ENCODE measurements at places on chromosomes 12 and 14.

DNA sequence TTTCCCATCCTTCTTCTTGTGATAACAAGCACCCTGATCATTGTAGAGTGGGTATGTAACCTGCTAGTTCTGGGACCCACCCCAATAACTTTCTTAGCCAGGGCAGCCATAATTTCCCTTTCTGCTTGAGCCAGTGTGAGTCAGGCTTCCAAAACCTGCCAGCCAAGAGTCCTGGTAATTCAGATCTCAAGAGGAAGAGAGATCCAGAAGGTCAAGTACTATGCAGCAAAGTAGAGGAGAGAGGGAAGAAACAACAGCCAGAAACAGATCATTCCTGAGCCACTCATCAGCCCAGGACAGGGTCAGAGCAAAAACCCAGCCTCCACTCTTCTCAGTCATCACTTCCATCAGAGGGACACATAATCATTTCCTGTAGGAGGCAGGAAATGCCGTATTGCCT lies 182.0 kb downstream of the DICER1 start:
- no peak for DNase-seq

GRCh38 chr12:89173096-89173495 lies 179.2 kb downstream of the DUSP6 start:
- no peak for DNase-seq

- DNase-seq: no peak
Observed at GRCh38 chr12:92049403-92049802, 96.2 kb downstream of the BTG1 start.

DNA sequence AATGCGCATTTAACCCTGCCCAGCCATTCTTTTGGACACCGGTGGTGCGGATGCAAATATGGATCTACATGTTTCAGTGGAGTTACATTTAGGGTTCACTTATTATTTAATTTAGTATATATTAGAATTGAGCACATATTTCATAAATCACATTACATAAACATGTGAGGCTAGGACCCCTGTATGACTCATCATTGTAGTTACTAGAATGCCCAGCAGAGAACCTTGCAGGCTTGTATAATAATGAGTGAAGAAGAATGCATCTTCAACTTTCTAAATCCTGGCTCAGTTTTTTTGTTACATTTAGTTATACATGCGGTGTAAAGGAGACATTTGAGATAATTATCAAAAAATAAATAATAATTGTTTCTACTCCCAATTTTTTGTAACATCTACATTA lies 369.0 kb downstream of the ATP23 start:
- DNase-seq: no peak

DNA sequence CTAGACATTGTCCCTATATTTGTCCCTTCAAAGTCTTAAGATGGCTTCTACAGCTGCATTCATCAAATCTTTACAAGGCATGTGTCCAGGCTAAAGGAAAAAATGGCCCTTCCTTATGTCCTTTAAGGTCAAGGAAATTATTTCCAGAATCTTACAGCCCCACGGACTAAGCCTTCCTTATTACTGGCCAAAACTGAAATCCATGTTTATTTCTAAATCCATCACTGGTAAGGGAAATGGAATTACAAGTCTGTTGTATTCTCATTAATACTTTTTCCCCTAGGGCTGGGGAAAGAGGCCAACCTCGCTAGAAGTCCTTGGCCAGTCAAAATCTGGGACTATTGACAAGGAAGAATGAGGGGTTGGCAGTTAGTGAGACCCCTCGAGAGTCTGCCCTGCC lies 252.5 kb downstream of the TMEM132C start:
- no peak for DNase-seq

DNA sequence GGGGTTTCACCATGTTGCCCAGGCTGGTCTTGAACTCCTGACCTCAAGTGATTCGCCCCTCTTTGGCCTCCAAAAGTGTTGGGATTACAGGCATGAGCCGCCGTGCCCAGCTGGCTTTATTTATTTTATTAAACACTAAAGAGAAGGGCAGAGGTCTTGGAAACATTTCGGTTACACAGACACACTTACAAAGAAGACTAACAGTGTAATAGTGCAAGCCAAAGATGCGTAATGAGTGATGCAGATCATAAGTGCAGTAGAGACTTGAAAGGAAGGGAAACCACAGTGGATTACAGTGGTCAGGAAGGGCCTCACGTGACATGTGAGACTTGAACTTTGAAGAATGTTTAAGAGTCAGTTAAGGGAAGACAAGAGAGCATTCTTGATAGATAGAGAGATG lies 33.9 kb upstream of the CDK17 start:
- peak; percentile 18 for DNase-seq

GRCh38 chr12:47111392-47111778 lies 31.6 kb upstream of the AMIGO2 start:
- no peak for DNase-seq

DNA sequence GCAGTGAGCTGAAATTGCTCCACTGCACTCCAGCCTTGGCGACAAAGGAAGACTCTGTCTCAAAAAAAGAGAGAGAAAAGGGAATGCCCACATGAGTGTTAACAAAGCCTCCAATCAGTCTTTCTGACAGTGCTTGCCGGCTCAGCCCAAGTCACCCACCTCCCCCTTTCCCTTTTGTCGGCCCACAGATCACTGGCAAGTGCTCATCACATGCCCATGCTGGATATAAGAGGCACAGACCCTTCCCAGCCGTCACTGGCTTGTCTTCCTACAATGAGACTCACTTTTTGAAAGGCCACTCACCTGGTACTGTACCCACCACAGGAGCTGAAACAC lies 70.8 kb downstream of the CCDC88C start:
- no peak for DNase-seq

DNA sequence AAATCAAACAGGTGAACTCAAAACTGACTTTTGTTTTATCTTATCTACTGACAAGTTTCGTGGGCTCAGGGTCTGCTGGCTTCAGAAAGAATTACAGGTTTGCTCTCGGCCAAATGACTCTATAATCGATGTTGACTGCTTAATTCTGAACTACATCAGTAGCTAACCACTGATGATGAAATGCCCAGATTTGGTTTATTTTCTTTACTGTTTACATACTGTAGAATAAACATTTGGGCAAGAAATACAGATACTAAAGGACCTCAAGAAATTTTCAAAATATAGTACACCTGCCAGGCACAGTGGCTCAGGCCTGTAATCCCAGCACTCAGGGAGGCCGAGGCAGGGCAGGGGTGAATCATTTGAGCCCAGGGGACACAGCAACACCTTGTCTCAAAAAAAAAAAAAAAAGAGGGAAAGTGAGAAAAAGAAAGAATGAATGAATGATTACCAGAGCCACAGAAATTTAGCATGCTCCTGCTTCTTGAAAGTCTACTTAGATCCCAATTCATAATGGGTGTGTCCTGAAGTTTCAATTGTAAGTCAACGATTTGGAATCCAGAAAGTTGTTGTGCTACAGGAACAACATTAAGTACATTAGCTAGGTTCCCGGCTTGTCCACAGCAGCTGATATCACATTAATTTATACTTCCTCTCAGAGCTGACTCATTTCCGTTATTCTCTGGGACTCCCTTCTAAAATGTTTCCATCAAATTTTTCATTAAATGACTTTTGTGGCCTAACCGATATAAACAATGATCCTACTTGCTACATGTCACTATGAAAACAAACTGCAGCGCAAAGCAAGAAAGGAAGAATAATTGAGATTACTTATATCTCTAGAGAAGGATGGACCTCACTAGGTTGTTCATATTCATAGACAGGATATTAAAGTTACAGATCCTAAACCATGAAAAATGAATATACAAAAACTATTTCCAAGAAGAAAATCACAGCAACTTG lies 134.3 kb downstream of the MED13L start:
- no peak for DNase-seq

GRCh38 chr14:76640923-76641395 lies 120.3 kb upstream of the VASH1 start:
- no peak for DNase-seq

GRCh38 chr12:5416571-5416970 lies 15.3 kb upstream of the NTF3 start:
- no peak for DNase-seq

GRCh38 chr12:69880571-69880970 lies 55.5 kb downstream of the MYRFL start:
- DNase-seq: no peak

DNA sequence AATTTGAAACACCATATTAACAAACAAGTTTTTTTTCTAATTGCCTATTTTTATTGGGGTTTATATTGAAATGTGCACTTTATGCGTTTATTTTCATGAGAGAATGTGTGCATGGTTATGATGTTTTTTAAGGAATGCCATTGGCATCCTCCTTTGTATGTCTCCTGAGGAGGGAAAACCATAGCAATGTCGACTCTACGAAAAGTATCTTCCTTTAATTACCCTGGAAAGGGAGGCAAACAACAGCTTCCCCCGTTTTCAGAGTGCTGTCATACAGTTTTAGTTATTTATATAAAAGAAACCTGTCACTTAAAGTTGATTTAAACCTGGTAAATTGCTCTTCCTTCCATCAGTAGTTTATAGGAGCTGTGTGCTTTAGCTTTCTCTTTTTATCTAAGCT lies 117.4 kb downstream of the PLEKHA5 start:
- no peak for DNase-seq

DNA sequence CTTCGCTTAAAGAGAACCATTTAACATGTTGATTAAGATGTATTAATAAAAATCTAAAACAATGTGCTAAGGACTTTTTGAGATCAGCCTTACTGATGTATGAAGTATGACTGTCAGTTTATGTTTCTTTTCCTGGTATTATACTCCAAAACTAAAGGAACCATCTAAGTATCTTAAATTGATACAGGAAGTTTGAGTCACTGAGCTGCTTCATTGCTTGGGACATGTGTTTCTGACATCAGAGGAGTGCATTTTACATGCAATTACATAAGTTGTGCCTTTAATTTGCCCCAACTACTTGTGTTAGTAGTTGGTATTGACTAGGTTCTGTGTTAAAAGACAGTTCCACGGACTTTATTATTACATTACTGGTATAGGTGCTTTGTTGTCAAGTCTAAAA lies 50.9 kb downstream of the PROX2 start:
- no peak for DNase-seq

DNA sequence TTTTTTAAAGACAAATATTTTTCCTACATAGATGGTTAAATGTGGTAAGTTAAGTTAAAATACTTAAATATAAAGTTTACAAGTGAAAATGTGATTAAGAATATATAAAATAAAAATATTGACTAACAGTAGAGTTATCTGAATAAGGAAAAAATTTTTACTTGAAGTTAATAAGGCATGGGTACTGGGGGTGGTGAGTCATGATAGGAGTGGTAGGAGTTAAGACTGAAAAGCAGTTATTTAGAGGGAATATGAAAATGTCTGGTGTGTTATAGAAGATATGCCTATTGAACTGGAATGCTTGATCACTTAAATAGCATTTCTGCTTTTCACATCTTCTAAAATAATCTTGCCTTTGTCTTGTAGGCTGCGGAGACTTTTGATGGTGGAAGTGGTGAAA lies 68.7 kb downstream of the CCDC91 start:
- no peak for DNase-seq

DNA sequence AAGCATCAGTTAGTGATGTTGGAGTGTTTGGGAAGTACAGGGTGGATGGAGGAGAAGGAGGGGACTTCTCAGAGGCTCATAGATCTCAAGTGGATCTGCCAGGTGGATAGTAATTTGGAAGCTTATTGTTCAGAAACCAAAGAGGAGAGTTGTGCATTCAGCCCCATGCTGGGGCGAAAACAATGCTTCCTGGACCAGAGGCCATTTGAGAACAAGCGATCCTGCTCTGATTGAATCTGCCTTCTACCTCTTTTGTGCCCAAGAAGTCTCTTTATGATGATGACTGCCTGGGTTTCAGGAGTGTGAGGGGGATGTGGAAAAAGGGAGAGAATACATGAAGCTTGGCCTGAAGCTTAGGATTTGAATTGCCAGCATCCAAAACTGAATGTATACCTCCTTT lies 110.8 kb upstream of the SRRM4 start:
- DNase-seq: no peak

- DNase-seq: no peak
Observed at GRCh38 chr12:59803735-59804134, 207.9 kb downstream of the SLC16A7 start.
